ENCODE measurements at places on chromosomes 2 and 18.
A peak's percentile ranks its signal among the peaks of the same experiment; 100 is the strongest.

- no peak for DNase-seq
Measured at GRCh38 chr2:26148501-26148900, 24.4 kb upstream of the GAREM2 start.

- no peak for DNase-seq
Measured at GRCh38 chr2:16000642-16001041, 60.3 kb downstream of the MYCN start.

DNA sequence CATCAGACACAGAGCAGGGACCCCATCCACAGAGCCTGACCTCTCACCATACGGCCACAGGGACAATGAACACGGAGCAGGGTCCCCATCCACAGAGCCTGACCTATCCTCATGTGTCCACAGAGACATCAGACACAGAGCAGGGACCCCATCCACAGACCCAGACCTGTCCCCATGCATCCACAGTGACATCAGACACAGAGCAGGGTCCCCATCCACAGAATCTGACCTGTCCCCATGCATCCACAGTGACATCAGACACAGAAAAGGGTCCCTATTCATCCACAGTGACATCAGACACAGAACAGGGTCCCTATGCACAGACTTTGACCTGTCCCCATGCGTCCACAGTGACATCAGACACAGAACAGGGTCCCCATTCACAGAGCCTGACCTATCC is 325.1 kb upstream of the RAB6C start:
- DNase-seq, result no peak

DNA sequence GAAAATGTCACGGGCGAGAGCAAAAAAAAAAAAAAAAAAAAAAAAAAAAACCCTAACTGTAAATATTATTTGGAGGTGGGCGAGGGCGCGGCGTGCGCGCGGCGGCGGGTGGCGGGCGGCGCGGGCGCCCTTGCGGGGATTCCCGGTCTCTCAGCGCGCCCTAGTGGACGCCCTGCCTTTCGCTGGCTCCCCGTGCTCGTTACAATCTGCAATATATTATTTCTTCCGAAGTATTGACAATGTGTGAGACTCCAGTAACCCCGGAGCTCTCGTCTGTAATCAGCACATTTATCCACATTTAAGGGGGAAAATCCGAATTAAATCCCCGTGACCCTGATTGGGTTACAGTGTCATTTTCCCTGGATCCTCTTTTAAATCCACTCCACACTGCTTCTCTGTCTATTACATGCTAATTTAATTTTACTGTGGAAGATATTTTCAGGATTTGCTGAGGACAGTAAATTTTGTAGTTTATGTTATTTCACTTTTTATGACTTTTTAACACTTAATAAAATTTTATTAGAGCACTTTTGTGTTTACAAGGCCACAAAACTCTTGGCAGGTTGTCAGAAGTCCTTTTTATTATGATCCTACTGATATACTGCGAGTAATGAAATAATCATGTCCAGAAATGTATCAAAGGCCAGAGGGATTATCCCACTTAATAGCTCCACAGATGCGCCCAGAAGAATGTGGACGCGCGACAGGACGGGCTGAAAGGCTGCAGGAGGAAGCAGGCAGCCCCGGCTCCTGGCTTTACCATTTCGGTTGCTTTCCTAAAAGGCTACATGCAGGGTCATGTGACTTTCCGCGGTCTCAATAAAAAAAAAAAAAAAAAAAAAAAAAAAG is 369.1 kb downstream of the MTX2 start:
- peak; percentile 75 for DNase-seq

Measured in HCEC 1CT (cell line).